GOT3 (cell line): ENCODE measurements at places on chromosomes 5 and 9.

- no peak for DNase-seq
These were observed 53.7 kb downstream of the RGMB start for GRCh38 chr5:98827161-98827560.

DNA sequence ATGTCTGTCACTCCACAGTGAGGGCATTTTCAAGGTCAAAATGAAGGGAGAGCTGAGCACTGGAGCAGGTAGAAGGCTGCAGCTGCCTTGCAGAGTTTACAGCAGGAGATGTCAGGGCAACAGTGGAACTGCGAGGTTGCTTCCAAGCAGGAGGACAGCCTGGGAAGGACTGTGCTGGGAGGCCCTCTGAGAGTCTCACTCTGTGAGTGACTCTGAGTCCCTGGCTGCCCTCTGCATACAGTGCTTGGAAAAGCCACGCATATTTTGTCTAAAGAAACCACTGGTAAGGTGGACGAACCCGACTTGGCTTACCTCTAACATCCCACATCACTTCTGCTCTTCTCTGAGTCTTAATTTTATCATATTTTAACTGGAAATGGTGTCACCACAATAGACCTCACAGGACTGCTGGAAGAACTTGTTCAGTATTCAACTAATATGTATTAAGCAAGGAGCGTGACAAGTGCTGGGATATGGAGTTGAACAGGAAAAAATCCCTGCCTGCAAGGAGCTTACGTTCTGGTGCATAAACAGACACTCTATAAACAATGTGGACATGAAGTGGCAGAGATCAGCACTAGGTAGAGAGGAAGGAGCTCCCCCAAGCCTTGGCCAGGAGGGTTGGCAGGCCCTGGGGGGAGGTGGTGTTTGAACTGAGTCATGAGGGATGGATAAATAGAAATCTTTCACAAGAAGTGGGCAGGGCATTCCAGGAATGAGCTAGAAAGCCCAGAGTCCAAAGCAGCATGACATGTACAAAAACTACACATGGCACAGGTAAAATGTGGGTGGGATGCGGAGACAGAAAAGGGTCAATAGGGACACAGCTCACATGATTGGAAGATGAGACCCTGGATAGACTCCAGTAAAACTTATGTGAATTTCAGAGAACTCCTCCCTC lies 64.0 kb upstream of the FOXE1 start:
- no peak for DNase-seq

- no peak for DNase-seq
These were observed 422.3 kb downstream of the EBF1 start for GRCh38 chr5:158677470-158677838.

DNA sequence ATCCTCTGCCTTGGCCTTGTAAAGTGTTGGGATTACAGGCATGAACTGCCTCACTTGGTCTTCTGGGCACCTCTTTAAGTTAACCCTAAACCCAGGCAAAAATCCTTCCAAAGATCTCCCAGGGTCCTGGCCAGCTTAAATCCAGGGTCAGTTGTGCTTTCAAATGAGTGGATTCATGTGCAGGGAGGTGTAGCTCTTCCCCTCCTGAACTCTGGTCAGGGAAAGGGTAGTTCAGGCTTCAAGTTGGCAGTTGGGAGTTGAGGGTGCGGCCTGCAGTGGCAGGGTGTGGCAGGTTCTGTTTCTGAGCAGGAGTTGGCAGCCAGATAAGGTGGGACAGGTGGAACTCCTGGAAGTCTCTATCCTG lies 3.6 kb downstream of the HNRNPAB start:
- DNase-seq = no peak

- no peak for DNase-seq
These were observed 122.9 kb upstream of the GRAMD2B start for GRCh38 chr5:126300293-126300692.

DNA sequence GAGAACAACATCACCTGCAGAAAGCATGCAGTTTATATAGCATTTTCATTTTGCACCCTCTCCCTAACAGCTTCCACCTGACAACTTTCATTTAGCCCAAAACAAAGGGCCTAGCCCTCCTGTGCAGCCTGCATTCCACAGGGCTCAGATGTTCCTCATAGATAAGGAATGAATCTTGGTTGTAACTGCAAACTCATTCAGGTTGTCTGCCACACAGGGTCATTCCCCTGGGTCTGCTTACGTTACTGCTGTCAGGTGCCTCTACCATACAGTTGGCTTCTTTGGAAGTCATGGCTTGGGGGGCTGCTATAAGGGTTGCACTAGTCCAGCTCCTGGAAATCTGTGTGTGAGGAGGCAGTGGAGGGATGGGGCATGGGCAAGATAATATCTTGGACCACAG lies 2.7 kb upstream of the DCP2 start:
- no peak for DNase-seq

GRCh38 chr9:109336409-109336808 lies 15.6 kb upstream of the EPB41L4B start:
- no peak for DNase-seq

DNA sequence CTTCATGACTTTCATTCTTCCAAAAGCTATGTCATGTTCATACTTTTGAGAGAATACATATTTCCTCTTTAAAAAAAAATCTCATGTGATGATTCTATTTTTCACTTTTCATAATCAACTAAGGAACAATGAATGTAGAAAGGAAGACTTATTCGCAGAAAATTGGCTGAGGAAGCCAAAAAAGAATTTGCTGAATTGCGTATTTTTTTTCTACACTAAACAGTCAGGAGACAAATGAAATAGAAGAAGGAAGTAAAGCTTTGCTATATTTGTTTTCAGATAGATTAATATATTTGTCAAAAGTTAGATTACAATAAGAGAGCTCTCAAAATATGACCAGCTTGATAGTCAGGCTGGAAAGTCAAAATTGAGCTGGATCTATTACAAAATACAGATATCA lies 504.2 kb downstream of the ANXA1 start:
- DNase-seq = no peak

DNA sequence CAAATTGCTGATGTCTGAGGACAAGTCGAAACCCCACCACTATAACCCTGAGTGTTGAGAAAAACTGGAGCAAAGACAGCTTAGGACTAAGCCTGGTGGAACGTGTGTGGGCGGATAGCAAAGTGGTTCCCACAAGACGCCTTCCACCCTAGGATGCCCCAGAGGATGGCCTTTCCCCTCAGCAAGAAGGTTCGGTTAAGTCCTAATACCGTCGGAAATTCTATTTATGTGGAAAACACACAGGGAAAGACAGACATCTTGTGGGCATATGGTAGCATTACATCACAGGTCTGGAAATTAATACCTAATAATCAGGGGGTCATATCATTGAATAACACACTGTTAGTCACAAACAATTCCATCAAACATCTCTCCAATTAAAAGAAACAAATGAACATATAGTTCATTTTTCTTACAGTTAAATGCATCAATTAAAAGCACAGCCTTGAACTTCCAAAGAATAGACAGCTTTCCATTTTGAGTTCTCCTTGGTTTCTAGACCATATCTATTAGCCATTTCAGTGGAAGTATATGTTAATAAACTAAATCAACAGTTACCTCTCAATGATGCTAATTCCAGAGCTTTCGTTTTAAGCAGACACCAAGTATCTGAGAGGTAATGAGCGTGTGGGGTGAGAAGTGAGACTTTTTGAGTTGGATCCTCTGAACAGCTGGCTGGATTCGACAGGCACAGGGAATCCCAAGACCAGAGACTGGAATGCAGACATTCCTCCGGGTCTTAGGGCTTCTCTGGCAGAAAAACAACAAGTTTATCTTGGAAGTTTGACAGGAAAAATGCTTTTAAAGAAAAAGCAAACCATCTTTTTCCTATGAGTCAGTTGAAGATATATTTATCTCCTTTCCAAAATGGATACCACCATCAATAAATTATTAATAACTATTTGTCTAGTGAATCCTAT lies 2.9 kb upstream of the ICE1 start:
- DNase-seq = no peak

GRCh38 chr9:116430849-116431248 lies 256.3 kb upstream of the TRIM32 start:
- DNase-seq = no peak

- DNase-seq = no peak
These were observed 20.5 kb upstream of the GPX3 start for GRCh38 chr5:150999704-151000442.

DNA sequence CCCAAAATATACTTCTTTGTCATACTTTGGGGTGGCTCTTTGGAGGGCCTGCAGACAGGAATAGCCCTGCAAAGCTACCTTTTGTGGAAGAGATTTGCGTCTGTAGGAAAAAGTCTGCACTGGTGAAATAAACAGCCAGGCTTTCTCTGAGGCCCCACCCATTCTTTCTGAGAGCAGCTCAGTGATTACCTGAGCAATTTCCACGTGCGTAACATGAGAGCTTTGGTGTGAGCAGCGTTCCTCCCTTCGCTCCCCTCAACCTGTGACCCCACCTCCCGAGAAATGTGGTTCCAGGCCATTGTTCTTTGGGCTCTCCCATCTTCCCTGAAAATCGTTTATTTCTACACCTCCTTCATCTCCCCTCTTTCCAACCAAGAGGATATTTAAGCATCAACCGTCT lies 23.8 kb upstream of the FBP1 start:
- no peak for DNase-seq
